Astrocyte (in vitro differentiated cells and primary cell): ENCODE measurements at places on chromosomes 2 and 18.

DNA sequence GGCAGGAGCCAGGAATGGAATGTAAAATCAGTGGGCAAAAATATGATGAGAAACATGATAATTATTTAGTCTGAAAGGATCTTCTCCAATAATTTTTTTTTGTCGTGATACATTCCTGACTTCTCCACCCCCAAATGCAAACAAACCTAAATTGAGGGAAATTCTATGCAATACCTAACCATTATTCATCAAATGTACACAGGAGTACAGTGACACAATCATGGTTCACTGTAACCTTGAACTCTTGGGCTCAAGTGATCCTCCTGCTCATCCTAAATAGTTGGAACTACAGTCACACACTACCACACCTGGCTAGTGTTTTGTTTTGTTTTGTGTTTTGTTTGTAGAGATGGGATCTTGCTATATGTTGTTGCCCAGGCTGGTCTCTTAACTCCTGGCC is 46.5 kb downstream of the RAB10 start:
- H3K27ac ChIP-seq: no peak overlapping the region
- H3K27me3 ChIP-seq: no peaks in the 10 kb centered on the region
- no peaks in the 10 kb centered on the region for H3K36me3 ChIP-seq
- no peaks in the 10 kb centered on the region for H3K4me1 ChIP-seq

DNA sequence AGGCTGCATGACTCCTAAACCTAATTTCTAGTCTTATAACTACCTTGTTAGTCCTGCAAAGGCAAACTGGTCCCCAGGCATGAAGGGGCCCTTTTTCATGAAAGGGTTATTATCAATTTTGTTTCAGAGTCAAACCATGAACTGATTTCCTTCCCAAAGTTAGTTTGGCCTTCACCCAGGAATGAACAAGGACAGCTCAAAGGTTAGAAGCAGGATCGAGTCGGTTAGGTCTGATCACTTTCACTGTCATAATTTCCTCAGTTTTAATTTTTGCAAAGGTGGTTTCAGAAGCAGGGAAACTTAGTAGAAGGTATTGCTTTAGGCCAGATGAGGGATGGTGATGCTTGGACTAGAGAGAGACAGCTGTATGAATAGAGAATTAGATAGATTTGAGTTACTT is 8.7 kb upstream of the ALS2 start:
- no peaks in the 10 kb centered on the region for H3K36me3 ChIP-seq
- no peak for DNase-seq
- H3K27ac ChIP-seq: no peak overlapping the region
- H3K4me3 ChIP-seq: no peak overlapping the region
- peaks cover 6% of the 10 kb centered on the region for H3K4me1 ChIP-seq
- no peaks in the 10 kb centered on the region for H3K27me3 ChIP-seq

GRCh38 chr2:239326831-239327535 is 73.8 kb downstream of the HDAC4 start:
- no peaks in the 10 kb centered on the region for H3K27me3 ChIP-seq
- peak; percentile 42 for DNase-seq
- H3K27ac ChIP-seq: no peak overlapping the region
- no peak overlapping the region for H3K4me3 ChIP-seq
- no peaks in the 10 kb centered on the region for H3K36me3 ChIP-seq

GRCh38 chr2:231928901-231929725 is 2.9 kb upstream of the NPPC start:
- H3K27ac ChIP-seq: no peak overlapping the region
- peaks cover 54% of the 10 kb centered on the region for H3K27me3 ChIP-seq
- no peak overlapping the region for H3K4me3 ChIP-seq
- DNase-seq: no peak
- peaks cover 12% of the 10 kb centered on the region for H3K4me1 ChIP-seq
- H3K36me3 ChIP-seq: no peaks in the 10 kb centered on the region

DNA sequence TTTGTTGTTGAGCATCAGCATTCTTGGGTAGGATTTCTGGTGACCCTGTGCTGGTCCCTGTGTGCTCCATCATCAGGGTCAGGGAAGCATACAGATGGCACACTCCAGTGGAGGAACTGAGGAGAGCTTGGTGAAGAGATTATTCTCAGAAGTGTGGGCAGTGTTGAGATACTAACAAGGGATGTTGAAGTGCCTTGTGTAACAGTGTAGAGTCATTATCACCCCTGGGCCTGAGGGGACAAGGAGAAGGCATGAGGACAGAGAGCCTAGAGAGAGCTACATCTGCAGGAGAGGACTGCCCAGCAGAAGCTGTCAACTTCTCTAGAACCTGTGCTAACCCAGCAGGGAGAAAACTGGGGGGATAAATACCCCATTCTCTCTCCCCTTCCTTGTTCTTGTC is 189.0 kb downstream of the PLCL1 start:
- no peak overlapping the region for H3K27ac ChIP-seq
- H3K36me3 ChIP-seq: no peaks in the 10 kb centered on the region
- H3K4me1 ChIP-seq: no peaks in the 10 kb centered on the region

DNA sequence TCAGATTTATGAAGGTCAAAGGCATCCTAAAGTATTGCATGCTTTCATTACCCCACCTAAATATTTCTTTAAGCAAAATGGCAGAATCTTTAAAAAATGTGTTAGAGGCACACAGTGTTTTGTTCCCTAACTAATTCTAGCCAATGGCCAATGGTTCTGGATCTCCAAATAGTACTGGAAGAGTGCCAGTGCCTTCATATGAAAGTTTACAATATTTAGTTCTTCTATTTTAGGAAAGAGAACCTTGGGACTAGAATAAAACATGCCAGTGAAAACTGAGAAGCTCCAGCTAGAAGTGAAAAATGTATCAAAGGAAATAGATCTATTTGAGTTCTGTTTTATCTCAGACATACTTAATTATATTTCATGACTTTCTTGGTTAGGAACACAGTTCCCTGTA is 37.1 kb downstream of the TACR1 start:
- no peak overlapping the region for H3K4me3 ChIP-seq
- H3K4me1 ChIP-seq: no peaks in the 10 kb centered on the region
- H3K27me3 ChIP-seq: no peaks in the 10 kb centered on the region
- H3K36me3 ChIP-seq: no peaks in the 10 kb centered on the region
- DNase-seq: no peak
- no peak overlapping the region for H3K27ac ChIP-seq

- no peak for DNase-seq
- H3K27ac ChIP-seq: no peak overlapping the region
- H3K4me1 ChIP-seq: no peaks in the 10 kb centered on the region
- H3K27me3 ChIP-seq: no peaks in the 10 kb centered on the region
Observed at GRCh38 chr2:82959727-82960126, 1499.4 kb downstream of the SUCLG1 start.

- no peak overlapping the region for H3K4me3 ChIP-seq
- no peak overlapping the region for H3K27ac ChIP-seq
- no peaks in the 10 kb centered on the region for H3K4me1 ChIP-seq
- no peak for DNase-seq
- no peaks in the 10 kb centered on the region for H3K27me3 ChIP-seq
Observed at GRCh38 chr2:2767837-2768236, 436.8 kb upstream of the MYT1L start.

- no peak within 1 kb of the TSS for H3K4me3 ChIP-seq
- H3K36me3 ChIP-seq: no peaks in the 10 kb centered on the region
- DNase-seq: no peak
Observed at GRCh38 chr2:113058998-113059960, at the start of gene IL36RN. TSS of gene IL36RN (plus strand) at chr2:113059198. CDS start at chr2:113059439, 241 bp downstream.

- H3K36me3 ChIP-seq: no peaks in the 10 kb centered on the region
- H3K27me3 ChIP-seq: peaks cover 56% of the 10 kb centered on the region
- no peak overlapping the region for H3K27ac ChIP-seq
- H3K4me3 ChIP-seq: no peak overlapping the region
Observed at GRCh38 chr2:95023222-95023597, 2.3 kb upstream of the MAL start.

DNA sequence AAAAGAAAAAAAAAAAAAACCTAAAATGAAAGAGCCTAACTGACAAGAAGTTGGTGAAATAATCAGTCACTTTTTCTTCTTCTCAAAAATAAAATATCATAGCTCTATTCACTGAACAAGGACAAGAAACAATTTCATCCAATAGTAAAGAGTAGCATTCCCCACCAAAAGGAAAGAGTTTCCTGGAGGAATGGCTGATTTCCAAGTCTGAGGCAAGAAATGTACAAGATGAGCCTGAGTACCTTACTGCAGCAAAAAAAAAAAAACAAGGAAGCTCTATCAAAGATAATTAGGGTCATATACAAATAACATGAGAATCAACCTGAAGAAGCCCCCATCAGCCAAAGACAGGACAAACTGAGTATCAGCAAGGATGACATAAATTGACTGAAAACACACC is 11.5 kb downstream of the ROCK1 start:
- no peak overlapping the region for H3K4me3 ChIP-seq
- H3K27me3 ChIP-seq: no peaks in the 10 kb centered on the region
- no peaks in the 10 kb centered on the region for H3K4me1 ChIP-seq
- H3K27ac ChIP-seq: no peak overlapping the region

GRCh38 chr2:231605607-231606091 is 13.0 kb downstream of the TEX44 start:
- no peaks in the 10 kb centered on the region for H3K36me3 ChIP-seq
- no peak for DNase-seq
- peaks cover 14% of the 10 kb centered on the region for H3K4me1 ChIP-seq
- H3K27me3 ChIP-seq: no peaks in the 10 kb centered on the region
- no peak overlapping the region for H3K27ac ChIP-seq

- no peaks in the 10 kb centered on the region for H3K27me3 ChIP-seq
- no peak overlapping the region for H3K27ac ChIP-seq
- H3K36me3 ChIP-seq: no peaks in the 10 kb centered on the region
- DNase-seq: no peak
- no peaks in the 10 kb centered on the region for H3K4me1 ChIP-seq
Observed at GRCh38 chr2:47129191-47129706, 25.9 kb downstream of the STPG4 start.

DNA sequence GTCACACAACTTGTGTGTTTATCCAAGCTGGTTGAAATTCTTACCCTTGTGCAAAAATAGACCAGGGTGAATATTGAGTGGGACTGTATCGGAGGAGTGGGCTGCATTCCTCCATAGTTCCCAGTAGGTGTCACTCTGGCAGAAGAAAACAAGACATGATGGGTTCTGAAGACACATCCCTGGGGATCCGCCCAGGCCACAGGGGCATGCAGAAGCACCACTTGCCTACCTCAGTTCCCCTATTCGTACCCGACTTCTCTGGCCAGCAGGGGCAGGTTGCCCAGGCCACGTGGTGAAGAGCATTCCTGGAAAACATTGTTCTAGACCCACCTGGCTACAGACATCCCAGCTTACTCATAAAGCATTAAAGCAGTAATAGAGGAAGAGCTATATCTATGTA is 168.2 kb downstream of the FAM210A start:
- no peaks in the 10 kb centered on the region for H3K4me1 ChIP-seq
- peak; percentile 17 for DNase-seq
- H3K27ac ChIP-seq: no peak overlapping the region
- peaks cover 12% of the 10 kb centered on the region for H3K27me3 ChIP-seq
- H3K4me3 ChIP-seq: no peak overlapping the region

- DNase-seq: peak; percentile 60
- H3K27me3 ChIP-seq: no peaks in the 10 kb centered on the region
- H3K4me1 ChIP-seq: peaks cover 9% of the 10 kb centered on the region
Observed at GRCh38 chr2:108612153-108612513, 77.9 kb downstream of the LIMS1 start.

- H3K4me1 ChIP-seq: no peaks in the 10 kb centered on the region
- no peak for DNase-seq
- no peak overlapping the region for H3K4me3 ChIP-seq
- H3K27me3 ChIP-seq: peaks cover 6% of the 10 kb centered on the region
- no peaks in the 10 kb centered on the region for H3K36me3 ChIP-seq
- no peak overlapping the region for H3K27ac ChIP-seq
Observed at GRCh38 chr18:76602191-76602590, 107.1 kb upstream of the ZNF516 start.

- DNase-seq: no peak
- no peaks in the 10 kb centered on the region for H3K27me3 ChIP-seq
- H3K4me3 ChIP-seq: no peak overlapping the region
- no peaks in the 10 kb centered on the region for H3K4me1 ChIP-seq
Observed at GRCh38 chr2:241485172-241485911, 23.0 kb downstream of the STK25 start.

GRCh38 chr2:50215736-50216135 is 816.2 kb downstream of the NRXN1 start:
- H3K4me3 ChIP-seq: no peak overlapping the region
- H3K4me1 ChIP-seq: no peaks in the 10 kb centered on the region
- DNase-seq: peak; percentile 8
- H3K27ac ChIP-seq: no peak overlapping the region
- H3K27me3 ChIP-seq: no peaks in the 10 kb centered on the region
- H3K36me3 ChIP-seq: no peaks in the 10 kb centered on the region

GRCh38 chr2:119290859-119291587 is 67.4 kb downstream of the STEAP3 start:
- H3K36me3 ChIP-seq: no peaks in the 10 kb centered on the region
- no peak overlapping the region for H3K27ac ChIP-seq
- H3K27me3 ChIP-seq: no peaks in the 10 kb centered on the region
- peaks cover 9% of the 10 kb centered on the region for H3K4me1 ChIP-seq
- no peak for DNase-seq
- no peak overlapping the region for H3K4me3 ChIP-seq

GRCh38 chr18:26656944-26657536 is 108.7 kb upstream of the KCTD1 start:
- peak; percentile 41 for DNase-seq
- peaks cover 28% of the 10 kb centered on the region for H3K27me3 ChIP-seq
- H3K36me3 ChIP-seq: no peaks in the 10 kb centered on the region
- H3K4me3 ChIP-seq: peak overlapping the region; percentile 80

- no peak overlapping the region for H3K4me3 ChIP-seq
- no peaks in the 10 kb centered on the region for H3K4me1 ChIP-seq
- no peak overlapping the region for H3K27ac ChIP-seq
- H3K27me3 ChIP-seq: peaks cover 29% of the 10 kb centered on the region
- no peaks in the 10 kb centered on the region for H3K36me3 ChIP-seq
Observed at GRCh38 chr2:64220265-64220664, 76.0 kb upstream of the PELI1 start.

GRCh38 chr2:219252900-219253752 is at the start of gene TUBA4B:
TSS of gene TUBA4B (plus strand) at chr2:219253243. CDS start at chr2:219253408, 165 bp downstream.
- peak within 1 kb of the TSS; percentile 47 for H3K4me3 ChIP-seq
- DNase-seq: peak; percentile 34
- no peak within 1 kb of the TSS for H3K27ac ChIP-seq
- H3K27me3 ChIP-seq: peaks cover 22% of the 10 kb centered on the region
- no peaks in the 10 kb centered on the region for H3K36me3 ChIP-seq

GRCh38 chr2:239397931-239398471 is 2.8 kb downstream of the HDAC4 start:
- DNase-seq: no peak
- H3K27ac ChIP-seq: no peak overlapping the region
- H3K4me3 ChIP-seq: no peak overlapping the region

- H3K27ac ChIP-seq: no peak overlapping the region
- H3K4me1 ChIP-seq: peaks cover 10% of the 10 kb centered on the region
- DNase-seq: peak; percentile 22
- no peaks in the 10 kb centered on the region for H3K27me3 ChIP-seq
- no peak overlapping the region for H3K4me3 ChIP-seq
- H3K36me3 ChIP-seq: no peaks in the 10 kb centered on the region
Observed at GRCh38 chr18:28768791-28769768, 592.1 kb upstream of the CDH2 start.

DNA sequence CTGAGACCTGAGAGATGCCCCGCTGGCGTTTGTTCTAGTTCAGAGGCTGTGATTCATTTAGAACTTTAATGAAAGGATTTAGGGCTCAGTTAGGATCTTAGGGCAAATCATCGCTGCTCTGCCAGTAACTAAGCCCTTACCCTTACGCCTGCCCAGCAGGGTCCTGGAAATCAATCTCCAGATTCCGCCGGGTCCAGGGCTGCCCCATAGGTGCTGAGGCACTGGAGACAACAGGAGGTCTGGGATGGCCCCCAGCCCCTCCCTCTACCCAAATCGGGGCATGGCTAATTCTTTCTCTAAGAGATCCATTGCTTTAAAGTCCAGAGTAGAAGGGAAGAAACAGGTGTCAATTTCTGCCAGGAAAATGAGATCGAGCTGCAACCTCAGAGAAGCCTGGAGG is 83.1 kb downstream of the SDC1 start:
- no peak for DNase-seq
- H3K27ac ChIP-seq: peak overlapping the region; percentile 57
- no peaks in the 10 kb centered on the region for H3K36me3 ChIP-seq
- no peak overlapping the region for H3K4me3 ChIP-seq
- H3K27me3 ChIP-seq: no peaks in the 10 kb centered on the region
- peaks cover 30% of the 10 kb centered on the region for H3K4me1 ChIP-seq
